ENCODE measurements at places on chromosomes 12 and 14.

DNA sequence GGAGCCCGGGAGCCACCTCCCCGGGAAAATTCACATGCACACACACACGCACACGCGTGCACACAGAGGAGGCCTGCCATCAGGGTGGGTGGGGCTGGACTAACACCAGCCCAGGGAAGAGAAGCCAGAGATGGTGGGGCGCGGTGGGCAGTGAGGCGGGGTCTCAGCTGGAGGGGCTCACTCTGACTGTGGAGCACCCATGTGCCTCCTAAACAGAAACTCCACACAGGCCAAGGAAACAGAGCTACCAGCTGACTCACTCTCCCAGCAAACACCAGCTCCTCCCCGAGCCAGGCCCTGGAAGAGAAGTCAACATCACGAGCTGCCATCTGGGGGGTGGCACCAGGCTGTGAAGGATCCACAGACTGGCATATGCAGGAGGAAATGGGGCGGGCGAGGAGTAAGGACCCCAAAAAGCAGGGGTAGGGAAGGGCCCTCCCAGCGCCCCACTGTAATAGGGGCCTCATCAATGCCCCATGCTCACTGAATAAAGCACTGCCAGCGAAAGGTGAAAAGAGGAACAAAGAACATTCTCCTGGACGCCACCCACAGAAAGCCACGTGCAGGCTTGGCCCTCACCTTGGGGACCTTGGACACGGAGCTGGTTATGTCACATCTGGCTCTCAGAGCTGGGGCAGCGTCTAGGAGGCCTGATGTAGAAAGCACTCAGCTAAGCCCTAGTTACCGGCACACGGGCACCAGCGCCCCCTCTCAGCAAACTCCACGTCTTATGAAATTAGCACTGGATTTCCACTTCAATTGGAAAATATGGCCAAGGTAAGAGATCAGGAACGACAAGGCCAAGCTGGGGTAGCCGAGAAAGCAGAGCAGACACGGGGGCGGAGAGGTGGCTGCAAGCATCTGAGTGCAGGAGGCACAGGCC lies 8.4 kb upstream of the INF2 start:
- DNase-seq, result peak; percentile 46

DNA sequence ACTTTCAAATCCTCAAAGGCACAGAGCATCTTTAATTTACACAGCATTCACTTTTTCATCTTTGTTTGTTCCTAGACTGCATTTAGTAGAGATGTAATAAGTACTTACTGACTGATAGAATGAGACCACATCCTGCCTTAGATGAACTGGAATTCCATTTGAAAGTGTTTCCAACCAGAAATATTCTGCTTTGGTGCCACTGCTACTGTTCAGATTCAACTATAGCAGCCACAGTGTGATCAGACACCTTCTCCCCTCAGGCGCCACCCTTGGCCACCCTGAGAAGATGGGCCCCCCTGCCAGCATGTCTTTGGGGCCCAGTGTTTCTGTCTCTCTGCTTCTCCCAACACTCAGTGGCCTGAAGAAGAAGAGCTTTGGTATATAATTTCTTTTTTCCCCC lies 449.1 kb downstream of the RAD51B start:
- no peak for DNase-seq

DNA sequence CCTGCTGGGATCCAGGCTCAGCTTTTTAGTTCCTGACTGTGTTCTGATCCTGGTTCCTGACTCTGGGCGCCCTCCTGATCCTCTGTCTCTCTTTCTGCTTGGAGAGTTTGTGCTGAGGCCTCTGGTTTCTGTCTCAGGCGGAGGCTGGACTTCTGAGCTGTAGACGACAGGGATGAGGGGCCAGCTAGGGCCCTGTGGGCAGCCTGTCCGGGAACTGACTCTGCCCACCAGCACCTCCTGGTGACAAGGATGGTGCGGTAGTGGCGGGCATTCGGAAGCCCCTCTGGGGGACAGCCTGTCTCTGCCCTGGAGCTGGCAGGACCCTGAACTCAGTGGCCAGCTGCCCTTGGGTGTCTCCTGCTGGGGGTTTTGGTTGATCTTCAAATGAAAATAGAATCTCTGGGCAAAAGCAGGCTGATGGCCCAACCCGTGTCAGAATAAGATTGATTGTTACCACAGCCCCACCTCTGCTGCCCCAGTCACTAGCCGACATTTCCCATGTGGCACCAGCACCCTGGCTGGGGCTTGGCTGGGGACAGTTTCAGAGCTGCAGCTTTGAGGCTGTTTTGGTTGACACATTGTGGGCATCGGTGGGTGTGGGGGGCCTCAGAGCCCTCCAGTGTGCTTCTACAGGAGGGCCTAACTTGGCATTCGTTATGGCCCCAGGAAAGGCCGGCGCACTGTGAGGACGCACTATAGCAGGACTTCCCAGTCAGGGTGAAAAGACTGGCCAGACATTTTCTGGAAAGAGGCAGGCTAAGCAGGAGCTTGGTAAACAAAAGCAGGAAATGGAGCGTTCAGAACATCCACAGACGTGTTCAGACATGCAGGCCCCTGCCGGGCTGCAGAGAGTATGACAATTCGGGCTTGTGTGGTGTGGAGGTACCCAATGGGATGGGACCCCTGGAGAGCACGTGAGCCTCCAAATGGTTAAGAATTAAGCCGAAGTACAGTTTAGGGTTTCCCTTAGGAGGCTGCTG lies 16.2 kb downstream of the KRT80 start:
- no peak for DNase-seq

GRCh38 chr12:2642176-2642892 lies 152.4 kb upstream of the FKBP4 start:
- DNase-seq, result no peak

DNA sequence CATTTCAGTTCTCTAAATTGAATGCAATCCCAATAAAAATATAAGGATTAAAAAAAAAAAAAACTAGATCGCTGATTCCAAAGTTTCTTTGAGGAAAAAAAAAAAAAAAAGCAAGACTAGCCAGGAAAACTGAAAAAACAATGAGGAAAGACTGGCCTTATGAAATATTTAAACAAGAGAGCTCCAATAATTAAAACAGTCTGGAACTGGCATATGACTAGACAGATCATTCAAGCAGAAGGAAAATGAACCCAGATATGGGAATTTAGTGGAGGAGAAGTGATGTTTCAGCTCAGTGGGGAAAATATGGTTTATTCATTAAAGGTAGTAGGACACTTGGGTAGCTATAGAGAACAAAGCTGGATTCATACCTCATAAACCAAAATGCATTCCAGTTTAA lies 42.0 kb upstream of the TBC1D15 start:
- DNase-seq, result no peak

DNA sequence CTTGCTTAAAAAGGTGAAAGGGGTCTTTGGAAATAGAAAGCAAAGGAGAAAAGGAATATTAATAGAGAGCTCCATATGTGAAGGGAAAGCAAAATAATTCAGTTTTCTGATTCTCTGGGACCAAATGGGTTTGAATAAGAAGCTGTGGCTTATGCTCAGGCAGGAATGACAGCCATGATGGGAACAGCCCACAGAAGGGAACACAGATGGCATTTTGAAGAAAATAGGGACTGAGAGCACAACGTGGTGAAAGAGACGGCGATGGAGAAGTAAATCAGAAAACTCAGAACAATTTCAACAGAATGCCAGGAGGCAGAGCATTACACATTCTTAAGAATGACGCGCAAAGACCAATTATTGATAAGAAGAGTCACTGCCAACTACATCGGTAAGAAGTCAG lies 102.8 kb downstream of the STXBP6 start:
- DNase-seq, result no peak

Measured in CD4-positive, alpha-beta T cell treated with Interferon gamma for 1 hour (primary cell).